ENCODE measurements at places on chromosomes 12 and 14. TPM values are rescaled to one million over a fixed set of nuclear protein-coding genes. Genes with fewer than 3 reads are reported as not detected.

GRCh38 chr14:105926373-105927095 lies 400.2 kb downstream of the TMEM121 start:
- DNase-seq: no peak

Gene DAAM1
- polyA plus RNA-seq: 34.1 TPM

- no peak for DNase-seq
Measured at GRCh38 chr14:106141242-106142220, 615.1 kb downstream of the TMEM121 start.

- DNase-seq: no peak
Measured at GRCh38 chr14:88727057-88727456, 65.7 kb downstream of the EML5 start.

- DNase-seq: no peak
Measured at GRCh38 chr14:81263777-81264410, 43.1 kb upstream of the GTF2A1 start.

Gene CMTM5
- polyA plus RNA-seq: 1.4 TPM

DNA sequence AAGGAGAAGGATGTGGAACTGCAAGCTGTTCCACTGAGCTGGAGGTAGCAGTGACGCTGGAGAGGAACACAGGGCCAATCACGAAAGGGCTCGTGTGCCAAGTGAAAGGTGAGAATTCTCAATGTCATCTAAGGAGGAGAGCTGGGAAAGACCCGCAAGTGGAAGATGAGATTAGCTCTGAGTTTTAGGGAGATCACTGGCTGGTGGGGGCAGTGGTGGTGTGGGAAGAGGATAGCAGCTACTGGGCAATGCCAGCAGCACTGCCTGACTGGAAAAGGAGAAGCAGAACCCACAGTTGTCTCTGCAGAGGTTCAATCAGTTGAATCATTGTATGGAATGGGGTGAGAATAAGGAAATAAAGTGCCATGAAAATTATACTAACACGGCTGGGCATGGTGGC lies 27.8 kb downstream of the SLC25A47 start:
- no peak for DNase-seq

DNA sequence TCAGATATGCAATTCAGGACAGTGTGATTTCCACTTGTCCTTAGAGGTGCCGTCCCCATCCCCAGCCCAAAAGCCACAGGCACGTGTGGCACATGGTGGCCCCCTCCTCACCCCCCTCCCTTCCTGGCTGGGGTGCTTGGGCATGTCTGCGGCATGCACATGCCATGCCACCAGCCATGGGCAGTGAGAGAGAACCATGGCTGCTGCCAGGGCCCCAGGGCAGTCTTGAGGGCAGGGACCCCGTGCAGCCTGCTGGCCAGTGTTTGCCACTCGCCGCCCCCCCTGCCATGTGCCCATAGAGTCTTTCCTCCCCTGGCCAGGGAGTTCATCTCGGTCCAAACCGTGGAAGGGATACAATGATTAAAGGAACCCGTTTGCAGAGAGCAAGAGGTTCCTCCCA lies 41.5 kb downstream of the TNFAIP2 start:
- no peak for DNase-seq

Gene LGR5
- polyA plus RNA-seq: 4.5 TPM

- no peak for DNase-seq
Measured at GRCh38 chr14:52602131-52602530, 49.5 kb downstream of the GPR137C start.

Gene LRRC43
- 0.29 TPM for polyA plus RNA-seq

DNA sequence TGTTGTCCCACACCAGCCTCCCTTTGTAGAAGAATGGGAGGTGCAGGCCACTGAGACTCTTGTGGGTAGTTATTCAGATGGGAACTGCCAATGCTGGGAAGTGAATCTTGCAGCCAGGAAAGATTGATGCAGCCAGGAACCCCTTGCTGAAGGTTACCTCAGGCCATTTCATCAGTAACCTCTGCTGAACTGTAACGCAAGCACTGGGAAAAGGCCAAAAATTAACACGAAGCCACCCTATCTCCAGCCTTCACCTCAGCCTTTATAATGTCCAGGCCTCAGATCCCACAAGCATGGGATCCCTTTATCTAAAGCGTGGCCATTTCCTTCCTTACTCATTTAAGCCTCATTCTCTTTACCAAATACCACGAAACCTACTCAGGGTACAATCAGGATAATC lies 211.1 kb downstream of the SPTSSA start:
- DNase-seq: no peak

Gene ERG28
- polyA plus RNA-seq: 10.4 TPM
